CD4-positive, alpha-beta T cell treated with Interleukin-2 at 100 ng/mL for 4 hours (primary cell): ENCODE measurements at places on chromosomes 7 and 10.

DNA sequence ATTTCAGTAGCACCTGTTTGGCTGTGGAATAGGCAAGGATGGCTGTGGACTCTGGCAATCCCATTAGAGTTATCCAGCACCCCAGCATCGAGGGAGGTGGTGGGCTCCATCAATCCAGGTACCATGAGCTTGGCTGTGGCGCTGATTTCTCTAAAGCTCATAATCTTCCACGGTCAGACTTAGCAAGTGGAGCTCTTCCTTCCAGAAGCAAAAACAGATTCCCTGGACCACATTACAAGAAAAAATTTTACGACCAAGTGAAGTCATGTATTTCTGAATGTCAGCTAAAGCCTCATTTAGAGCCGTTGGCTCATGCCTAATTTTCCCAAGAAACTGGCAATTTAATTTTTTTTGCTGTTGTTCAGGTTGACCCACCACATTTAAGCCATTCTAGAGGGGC, 135.1 kb downstream of the CELF2 start:
- no peak for DNase-seq

- DNase-seq, result no peak
Measured at GRCh38 chr10:52313933-52314821, at the start of gene DKK1. DKK1 (plus strand) TSS chr10:52314281; CDS start chr10:52314435, 154 bp downstream.

DNA sequence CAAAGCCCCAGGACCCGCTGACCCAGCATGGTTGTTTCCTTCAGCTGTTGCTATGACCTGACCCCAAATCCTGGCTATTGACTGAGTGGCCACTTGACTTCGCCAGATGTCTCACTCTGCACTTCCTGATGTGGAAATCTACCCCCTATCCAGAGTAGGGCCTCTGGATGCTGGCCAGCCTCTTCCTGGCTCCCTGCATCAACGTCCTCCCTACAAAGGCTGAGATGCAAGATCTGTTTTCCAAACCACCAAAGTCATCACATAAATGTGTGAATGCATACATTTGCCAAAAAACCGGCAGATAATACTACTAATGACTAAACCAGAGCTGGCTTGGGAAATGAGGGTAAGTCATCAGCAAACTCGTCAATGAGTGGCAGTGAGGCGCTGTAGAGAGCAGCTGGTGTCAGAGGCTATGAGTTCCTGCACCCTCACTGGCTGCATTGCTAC, 70.4 kb downstream of the PYROXD2 start:
- DNase-seq, result no peak

GRCh38 chr7:27159266-27160144, 3.0 kb upstream of the HOXA7 start:
- DNase-seq, result no peak

- no peak for DNase-seq
Measured at GRCh38 chr7:151511946-151512345, 7.7 kb downstream of the RHEB start.

DNA sequence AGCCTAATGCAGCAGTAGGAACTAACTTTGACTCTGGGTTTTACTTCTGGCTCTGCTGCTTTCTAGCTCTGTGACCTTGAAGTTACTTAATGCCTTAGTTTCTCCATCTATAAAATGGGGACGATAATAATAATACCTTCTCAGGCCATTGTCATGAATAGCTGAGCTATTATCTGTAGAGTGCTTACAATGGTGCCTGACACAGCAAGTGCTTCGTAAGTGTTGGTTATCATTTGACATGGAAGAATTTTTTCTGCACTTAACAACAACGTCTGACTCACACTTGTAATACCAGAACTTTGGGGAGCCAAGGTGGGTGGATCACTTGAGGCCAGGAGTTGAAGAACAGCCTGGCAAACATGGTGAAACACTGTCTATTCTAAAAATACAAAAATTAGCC, 140.5 kb downstream of the ARL4A start:
- no peak for DNase-seq

- DNase-seq, result no peak
Measured at GRCh38 chr10:8489823-8490222, 435.3 kb downstream of the GATA3 start.

DNA sequence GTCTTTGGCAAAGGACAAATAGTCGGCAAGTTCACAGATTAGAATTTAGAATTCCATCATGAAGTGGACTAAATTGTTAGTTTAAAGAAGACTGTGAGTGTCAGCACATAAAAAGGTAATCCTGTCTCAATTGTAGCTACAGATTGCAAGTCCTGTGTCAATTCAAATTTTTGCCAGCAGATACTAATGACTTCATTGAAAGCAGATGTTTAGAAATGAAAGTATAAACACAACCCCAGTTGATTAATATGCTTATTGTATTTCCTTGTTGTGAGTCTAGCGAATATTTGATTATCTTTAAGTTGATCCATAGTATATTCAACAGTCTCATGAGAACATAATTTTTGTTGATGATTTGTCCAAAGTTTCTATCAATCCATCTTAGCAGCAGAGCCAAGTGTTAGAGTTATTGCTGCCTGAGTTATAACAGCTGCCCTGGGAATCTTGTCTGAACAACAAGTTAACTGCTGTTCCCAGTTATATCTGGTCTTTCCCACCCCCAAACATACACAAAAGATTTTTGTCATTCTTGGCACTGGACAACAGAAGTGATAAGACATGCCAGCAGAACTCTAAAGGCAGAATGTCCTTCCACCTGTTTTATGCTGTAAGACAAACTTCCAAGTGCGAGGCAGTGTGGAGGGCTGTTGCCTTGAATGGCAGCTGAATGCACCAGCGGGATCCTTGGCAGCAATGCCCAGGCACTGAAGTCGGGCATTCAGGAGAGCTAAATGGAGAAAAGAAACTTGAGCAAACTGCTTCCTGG, 21.3 kb upstream of the HERPUD2 start:
- no peak for DNase-seq

DNA sequence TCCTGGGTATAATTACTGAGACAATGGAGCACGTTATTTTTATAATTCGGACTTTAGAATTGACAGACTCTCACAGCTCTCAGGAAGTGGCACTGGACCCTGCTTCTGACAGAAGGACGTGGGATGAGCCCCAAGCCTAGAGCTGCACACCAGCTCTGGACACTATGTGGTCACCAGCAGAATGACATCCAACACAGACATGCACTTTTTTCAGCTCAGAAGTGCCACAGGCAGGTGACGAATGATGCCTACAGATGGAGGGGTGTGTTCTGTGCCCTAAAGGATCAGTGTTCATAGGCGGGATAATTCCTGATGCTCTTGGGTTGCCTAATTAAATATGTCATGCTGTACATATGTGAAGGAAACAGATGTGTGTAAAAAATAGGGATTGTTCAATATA, 87.9 kb downstream of the VIPR2 start:
- no peak for DNase-seq

DNA sequence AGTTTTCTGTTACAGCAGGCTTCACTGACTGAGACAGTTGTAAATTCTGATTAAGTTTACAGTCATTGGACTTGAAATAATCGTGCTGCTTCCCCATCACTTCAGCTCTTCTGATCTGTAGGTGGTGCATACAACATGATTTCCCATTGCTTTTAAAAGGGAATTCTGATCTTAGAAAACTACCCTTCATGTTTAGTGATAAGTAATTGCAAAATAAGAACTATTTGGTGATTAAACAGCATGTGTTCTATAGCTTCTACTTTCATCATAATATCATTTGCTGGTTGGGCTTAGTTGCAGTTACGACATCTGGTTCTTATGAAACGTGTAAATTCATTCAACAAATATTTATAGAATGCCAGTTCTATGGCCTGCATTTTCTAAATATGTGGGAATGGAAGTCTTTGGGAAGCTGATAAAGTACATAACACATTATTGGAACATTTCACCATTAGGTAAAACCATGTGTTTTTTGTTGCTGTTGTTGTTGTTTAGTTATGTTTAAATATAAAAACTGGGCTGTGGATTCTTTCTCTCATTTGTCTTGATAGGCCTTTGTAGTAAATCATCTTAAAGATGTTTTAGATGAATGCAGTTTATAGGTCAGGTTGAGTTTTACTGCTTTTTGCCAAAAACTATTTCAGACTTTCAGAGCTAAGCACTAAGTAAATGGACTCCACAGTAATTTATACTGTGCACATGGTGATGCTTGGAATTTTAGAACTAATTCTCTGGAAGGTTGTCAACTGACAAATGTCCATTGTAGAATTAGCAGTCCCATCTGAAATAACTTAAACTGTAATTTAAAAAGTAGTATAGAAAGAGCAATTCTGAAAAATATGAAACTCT, 13.1 kb downstream of the GNAI1 start:
- DNase-seq, result no peak

DNA sequence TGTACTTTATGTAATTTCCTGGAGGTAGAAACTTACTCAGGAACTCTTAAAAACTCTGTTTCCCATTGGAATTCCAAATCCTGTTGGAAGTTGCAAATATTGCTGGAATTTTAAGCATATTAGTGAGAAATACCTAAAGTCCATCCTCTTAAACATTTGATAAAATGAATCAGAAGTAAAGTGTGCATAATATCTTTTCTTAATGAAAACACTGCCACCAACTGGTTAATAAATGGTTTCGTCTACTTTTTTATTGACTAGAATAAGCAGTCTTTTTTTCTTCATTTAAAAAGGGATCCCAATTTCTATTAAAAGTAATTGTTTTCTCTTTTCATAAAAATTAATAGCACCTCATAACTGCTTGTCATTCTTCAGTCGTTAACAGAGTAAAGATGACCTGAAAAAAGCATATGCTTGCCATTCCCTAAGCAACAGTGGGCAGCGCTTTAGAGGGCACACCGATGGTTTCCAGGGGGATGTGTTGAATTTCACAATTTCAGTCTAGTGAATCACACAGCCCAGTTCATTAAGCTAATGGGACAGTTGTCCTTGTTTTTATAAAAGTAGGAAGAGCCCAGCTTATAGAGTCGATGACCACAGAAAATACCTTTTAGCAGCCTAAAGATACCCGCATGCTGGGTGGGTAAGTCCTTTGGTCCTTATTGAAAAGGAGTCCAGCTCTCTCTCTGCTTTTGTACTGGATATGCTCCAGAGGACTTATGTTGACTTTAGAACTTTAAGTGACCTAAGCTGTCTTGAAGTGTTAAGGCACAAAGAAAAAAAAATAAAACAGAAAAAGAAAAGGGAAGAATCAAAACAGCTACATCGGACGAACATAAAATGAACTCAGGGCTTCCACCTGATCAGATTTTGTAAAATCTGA, 28.5 kb downstream of the NPS start:
- no peak for DNase-seq
